ENCODE measurements at places on chromosomes 7 and 10.

- DNase-seq = no peak
These were observed 82.1 kb upstream of the PPP2R2D start for GRCh38 chr10:131818510-131819234.

GRCh38 chr7:147607157-147607800, 983.3 kb upstream of the C7orf33 start:
- no peak for DNase-seq

- no peak for DNase-seq
These were observed 33.2 kb downstream of the STK32C start for GRCh38 chr10:132274581-132274980.

DNA sequence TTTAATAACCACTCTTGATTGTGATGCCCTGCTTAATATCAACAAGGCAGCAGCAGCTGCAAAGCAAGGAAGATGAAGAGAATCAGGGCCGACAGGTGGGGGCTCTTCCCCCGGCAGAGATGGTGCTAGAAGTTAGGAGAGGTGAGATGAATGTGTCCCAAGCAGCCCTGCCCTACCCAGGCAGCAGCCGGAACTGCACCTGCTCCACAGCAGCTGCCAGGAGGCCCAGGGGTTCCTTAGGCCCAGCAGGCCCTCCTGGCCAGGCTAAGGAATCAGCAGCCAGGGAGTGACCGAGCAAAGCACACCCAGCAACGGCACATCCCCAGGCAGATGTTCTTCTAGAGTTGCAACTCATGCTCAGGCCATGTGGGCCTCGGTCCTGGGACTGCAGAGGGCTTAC, 17.9 kb downstream of the AFAP1L2 start:
- DNase-seq = no peak

DNA sequence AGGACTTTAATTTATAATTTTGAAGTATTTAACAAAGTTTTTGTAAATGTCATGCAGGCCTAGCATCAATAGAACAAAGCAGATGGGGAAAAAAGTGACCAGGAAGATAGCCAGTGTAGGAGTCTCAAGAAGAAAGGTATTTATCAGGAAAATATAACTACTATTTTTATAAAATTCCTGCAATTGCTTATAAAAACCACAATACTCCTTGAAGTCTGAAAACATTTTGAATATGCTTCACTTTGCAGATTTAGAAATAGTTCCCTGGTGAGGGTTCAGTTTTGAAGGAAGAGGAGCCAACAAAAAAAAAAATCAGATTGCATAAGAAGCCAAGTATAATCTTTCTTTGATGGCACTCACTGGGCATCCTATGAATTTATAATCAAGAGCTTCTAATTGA, 34.1 kb downstream of the MTERF1 start:
- DNase-seq = no peak

DNA sequence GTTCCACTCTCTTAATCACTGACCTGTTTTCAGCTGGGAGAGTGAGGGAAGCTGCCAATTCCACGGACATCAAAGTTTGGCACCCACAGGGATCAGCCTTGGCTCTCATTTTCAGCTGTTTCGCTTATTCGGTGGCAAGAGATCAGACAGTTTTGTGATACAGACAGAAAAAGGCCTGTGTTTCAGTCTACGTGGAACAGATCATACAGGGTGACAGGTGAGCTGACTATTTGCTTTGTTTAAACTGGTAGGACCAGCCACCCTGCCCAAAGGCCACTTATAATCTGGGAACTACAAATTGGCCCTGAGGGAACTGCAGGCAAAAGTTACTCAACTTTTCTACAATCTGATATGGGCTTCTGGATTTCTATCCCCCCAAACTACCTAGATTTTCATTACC, 128.6 kb downstream of the ZNF467 start:
- DNase-seq = no peak

GRCh38 chr7:88927-89231, 103.5 kb upstream of the FAM20C start:
- no peak for DNase-seq

GRCh38 chr7:140726281-140726680, 29.8 kb downstream of the NDUFB2 start:
- DNase-seq = no peak

GRCh38 chr10:78476844-78477243, 443.2 kb downstream of the RPS24 start:
- no peak for DNase-seq

DNA sequence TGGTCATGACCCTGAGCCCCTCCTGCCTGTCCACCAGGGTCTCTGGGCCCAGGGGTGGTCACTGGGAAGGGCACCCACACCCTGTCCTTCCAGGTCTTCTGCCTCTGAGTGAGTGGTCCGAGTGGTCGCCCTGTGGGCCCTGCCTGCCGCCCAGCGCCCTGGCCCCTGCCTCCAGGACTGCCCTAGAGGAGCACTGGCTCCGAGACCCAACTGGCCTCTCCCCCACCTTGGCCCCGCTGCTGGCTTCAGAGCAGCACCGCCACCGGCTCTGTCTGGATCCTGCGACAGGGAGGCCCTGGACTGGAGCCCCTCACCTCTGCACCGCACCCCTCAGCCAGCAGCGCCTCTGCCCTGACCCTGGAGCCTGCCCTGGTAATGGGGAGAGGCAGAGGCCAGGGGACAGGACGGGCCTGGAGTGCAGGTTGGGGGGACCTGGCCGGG, 13.9 kb upstream of the ZNF862 start:
- no peak for DNase-seq
